ENCODE measurements at places on chromosomes 16 and 17.

- DNase-seq: no peak
These were observed 11.8 kb downstream of the MARCHF10 start for GRCh38 chr17:62796291-62796690.

DNA sequence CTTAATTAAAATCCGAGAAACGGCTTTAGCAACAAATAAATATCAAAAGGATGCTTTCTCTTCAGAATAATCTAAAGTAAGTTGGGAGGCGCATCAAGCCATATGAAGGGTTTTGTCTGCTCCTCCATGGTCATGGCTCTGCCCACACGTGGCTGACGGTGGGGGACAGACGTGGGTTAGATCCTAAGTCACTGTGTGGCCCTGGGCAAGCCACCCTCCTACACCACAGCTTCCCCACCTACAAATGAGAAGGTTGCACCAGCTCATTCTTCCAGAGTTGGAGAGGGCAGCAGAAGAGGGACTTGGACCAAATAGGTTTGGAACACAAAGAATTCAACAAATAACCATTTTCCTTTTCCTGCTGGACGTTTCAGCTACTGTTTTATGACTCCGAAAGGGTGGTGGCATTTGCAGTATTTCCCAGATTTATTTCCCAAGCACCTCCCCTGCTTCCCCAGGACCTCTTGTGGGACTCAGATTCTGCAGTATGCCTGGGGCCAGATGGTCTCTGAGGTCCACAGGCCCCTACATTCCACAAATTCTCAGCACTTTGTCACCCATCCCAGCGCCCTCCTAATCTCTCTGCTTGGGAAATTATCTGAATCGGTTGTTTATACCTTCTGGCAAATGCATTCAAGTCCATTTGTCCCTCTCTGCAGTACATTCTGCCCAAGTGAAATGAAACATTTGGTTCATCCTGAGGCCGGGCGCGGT, 17.8 kb downstream of the LRRC75A start:
- DNase-seq: no peak

DNA sequence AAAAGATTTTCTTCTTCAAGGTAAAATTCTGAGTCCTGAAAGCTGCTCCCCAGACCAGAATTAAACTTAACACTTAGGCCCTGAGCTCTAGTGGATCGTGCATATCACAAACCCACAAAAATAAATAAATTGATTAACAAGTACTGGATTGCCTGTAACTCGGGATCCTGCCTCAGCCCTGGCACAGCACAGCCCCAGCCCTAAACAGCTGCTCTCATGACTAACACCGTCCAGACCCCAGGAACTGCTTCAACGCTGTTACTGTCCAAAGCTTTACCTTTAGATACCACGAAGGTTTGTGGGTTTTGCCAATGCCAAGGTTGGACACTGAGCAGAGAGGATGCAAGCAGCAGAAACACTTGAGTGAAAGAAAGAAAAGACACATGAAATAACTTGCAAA, 172.5 kb downstream of the COPRS start:
- DNase-seq: no peak

- no peak for DNase-seq
These were observed 436 bp downstream of the PHB1 start for GRCh38 chr17:49414271-49414621.

GRCh38 chr17:78839762-78840529, 668 bp downstream of the USP36 start:
- DNase-seq: no peak

- DNase-seq: peak; percentile 75
These were observed 5.0 kb downstream of the CORO6 start for GRCh38 chr17:29617481-29618271.

DNA sequence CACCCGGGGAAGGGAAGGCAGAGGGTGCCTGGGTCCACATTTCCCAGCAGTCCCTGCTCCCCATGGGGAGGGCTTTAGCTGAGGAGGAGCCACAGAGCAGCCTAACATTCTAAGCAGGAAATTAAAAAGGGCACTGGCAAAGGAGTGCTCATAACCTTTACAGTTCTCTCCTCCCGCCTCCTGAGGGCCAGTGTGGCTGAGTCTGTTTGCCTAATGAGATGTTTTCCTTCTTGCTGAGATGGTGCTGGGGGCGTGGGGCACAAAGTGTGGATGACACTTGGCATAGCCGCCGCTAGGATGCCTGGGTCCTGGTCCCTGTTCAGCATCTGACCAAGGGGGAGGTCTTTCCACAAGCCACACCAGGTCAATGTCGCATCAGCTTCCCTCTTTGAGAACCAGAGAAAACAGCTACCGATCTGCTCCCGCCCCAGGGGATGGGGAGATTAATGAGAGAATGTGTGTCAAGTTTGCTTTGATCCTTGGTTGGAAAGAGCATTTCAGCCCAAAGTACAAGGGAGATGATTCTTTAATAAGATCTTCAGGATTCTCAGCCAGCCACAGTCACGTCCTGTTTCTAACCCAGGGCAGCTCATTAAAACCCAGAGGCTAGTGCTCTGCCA, 5.8 kb downstream of the KIF18B start:
- no peak for DNase-seq

- no peak for DNase-seq
These were observed 14.8 kb upstream of the CNEP1R1 start for GRCh38 chr16:50010212-50010611.

DNA sequence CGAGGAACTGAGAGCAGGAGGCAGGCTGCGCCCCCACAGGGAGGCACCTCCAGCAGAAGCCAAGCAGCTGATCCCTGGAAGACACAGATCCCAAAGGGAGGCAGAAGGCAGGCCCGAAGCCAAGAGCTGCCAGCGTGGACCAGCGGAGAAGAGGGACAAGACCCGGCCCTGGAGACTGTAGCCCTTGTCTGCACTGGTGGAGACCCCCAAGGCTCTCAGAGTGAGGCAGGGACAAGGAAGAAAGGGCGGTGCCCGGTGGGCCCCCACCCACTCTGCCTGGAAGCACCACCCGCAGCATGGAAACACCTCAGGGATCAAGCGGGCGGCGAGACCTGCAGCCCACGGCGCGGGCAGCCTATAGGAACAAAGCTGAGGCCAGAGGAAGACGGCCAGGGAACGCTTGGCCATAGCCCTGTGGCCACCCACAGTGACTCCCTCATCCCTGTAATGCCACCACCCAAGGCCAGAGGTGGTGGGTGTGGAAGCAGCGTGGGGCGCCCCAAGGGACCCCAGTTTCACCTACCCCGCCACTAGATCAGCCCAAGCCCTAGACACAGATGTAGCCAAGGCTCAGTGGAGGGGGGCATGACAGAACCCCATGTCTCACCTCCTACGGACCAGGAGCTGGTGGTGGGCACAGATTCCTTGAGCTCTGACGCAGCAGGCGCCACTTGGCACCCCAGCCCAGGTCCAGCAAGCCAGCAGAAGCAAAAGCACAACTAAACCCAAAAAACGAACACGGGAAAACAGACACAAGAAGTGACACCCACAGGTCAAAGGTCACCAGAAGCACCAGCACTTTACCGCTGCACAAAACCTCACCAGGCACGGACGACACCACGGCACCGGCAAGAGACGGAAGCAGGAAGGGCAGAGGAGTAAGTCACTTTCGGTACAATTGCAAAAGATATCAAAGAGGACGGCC, 2.9 kb upstream of the SIRT7 start:
- DNase-seq: no peak

DNA sequence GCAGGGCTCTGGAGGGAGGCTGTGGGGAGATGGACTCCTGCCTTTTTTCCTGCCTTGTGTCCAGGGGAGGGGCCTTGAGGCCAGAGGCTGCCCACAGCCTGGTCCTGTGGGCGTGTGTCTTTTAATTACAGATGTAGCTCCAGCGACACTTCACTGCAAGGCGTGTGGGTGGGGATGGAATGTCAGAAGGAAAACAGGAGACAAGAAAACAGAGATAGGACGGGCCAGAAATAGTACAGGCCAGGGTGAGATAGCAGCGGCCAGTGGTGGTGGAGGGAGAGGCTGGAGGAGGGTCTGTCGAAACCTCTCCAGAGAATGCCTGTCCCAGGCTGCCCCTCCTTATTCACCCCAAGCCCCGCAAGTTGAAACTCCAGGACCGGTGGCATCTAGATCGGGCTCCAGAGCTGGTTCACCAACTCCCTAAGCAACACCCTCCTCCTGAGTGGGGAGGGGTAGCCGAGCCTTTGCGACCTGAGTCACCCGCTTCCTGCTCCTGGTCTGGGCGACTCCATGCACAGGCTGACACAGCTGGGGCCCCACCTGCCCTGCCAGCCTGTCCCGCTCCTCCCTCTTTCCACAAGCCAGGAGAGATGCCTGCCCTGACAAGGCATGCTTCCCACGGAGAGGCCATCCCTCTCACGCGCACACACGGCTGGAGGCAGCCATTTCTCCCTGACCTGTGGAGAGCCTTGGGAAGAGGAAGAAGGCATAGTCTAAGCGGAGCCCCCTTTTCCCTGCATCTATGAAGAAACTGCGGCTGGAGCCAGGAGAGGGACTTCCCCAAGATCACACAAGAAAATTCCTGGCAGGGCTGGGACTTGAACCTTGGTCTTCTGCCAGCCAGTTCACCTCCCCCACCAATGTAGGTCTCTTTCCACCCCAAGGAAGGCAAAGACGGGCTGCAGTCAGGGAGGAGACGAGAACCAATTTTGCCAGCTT, 6.6 kb upstream of the JUP start:
- DNase-seq: no peak

GRCh38 chr17:9189870-9190269, 168.6 kb downstream of the NTN1 start:
- no peak for DNase-seq

GRCh38 chr17:64418506-64419339, 28.1 kb upstream of the PECAM1 start:
- no peak for DNase-seq

DNA sequence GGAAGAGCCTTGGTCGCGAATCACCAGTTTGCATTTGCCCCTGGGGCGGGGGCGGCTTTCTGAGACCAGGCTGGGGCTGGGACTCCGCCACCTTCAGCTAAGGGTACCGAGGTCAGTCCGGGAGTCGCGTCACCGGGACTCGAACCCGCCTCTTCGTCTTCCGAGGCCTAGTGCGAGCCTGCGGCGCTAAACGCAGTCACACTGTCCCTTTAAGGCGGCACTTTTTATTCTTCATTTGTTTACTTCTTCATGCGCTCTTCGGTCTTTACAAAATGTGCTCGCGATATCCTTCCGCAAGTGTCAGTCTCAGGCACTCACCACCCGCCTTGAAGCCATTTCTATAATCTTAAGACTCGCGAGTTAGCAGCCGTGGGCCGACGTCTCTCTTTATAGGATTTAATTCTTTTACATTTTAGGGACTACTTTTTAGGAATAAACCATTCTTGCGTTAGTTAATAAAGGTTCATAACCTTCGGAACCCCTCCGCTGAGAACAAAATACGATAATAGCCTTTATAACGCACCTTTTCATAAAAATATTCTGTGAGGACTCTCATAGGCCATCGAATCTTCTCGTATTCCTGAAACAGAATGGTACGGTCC, 593 bp upstream of the HEXIM1 start:
- peak; percentile 65 for DNase-seq

- DNase-seq: no peak
These were observed 561.9 kb upstream of the SOX9 start for GRCh38 chr17:71558901-71559300.

- DNase-seq: no peak
These were observed 36.3 kb upstream of the ZNF750 start for GRCh38 chr17:82876149-82876548.

- DNase-seq: no peak
These were observed 42.0 kb downstream of the TNFRSF13B start for GRCh38 chr17:16929757-16930520.

- no peak for DNase-seq
These were observed 3.6 kb downstream of the CLEC19A start for GRCh38 chr16:19288872-19289799.

DNA sequence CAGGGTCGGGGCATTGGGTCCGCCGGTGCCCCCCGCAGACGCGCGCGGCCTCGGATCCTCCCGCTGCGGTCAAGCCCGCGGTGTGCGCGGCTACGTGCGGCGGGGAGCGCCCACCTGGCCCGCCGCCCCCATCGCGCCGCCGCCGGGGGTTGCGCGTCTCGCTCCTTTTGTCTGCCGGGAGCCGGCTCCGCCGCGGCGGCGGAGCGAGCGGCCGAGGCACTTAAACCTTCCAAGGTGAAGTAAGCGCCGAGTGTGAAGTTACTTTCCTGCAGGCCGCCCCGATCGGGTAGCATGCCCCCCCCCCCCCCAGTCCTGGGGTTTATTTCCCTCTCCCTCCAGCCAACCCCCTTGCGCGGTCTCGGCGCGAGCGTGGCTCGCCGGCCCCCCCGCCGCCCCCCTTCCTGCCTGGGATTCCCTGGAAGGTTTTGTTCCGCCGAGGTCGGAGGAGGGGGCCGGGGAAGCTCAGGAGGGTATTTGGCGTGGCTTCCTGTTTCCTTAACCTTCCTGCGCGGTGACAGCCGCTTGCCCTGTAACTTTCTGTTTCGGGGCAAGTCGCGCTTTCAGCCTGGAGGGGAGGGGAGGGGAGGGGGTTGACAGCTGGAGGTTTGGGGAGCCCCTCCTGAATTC, 56.6 kb upstream of the GSE1 start:
- no peak for DNase-seq

- DNase-seq: no peak
These were observed 1.6 kb downstream of the IL21R start for GRCh38 chr16:27403601-27403992.

DNA sequence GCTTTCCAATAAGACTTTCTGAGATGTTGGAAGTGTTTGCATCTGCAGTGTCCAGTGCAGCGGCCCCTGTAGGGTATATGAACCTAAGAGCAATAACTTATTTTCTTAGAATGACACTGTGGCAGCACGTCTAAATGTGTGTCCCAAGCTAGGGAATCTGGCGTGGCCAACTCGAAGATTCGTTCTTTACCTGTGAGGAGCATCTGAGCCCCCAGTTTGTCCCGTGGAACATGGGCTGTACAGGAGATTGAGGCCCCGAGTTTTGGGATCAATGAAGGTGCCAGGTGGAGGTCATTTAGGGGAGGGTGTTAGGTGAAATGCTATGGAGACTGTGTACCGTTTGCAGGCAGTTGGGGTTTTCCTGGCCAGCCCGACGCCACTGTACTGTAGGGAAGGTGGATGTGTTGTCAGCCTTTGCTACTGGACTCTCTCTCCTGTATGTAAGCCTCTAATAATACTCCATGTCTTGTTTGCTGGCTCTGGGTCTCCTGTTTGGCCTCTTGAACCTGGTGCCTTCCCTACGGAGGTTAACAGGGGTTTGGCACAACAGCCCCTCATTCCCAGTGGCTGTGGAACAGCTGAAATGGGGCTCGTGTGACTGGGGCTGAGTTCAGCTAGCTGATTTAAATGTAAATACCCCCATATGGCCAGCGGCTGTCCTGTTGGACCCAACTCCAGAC, 45.5 kb upstream of the SDK2 start:
- no peak for DNase-seq

GRCh38 chr17:43914451-43914850, 7.1 kb upstream of the MPP2 start:
- DNase-seq: no peak

DNA sequence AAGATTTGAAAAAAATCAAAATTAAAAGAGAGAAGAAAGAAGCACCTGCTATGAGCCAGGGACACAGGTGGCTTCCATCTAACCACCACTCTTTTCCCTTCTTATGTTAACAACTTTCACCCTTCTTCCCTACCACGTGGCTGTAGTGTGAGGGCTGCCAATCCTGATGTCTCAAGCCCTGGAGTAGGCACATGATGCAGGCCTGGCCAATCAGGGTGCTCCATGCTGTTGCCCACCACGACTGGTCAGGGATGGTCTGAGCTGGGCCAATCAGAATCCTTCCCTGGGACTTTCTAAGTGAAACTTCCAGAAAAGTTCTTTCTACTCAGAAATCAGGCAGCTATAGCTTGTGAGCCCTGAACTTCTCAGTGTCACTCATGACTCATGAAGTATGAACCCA, 140.7 kb downstream of the SDK2 start:
- no peak for DNase-seq

GRCh38 chr16:23225634-23226033, 43.1 kb downstream of the SCNN1G start:
- DNase-seq: no peak

- no peak for DNase-seq
These were observed 34.1 kb upstream of the DHX8 start for GRCh38 chr17:43449470-43450248.
